ENCODE measurements at places on chromosomes 7 and 10.

DNA sequence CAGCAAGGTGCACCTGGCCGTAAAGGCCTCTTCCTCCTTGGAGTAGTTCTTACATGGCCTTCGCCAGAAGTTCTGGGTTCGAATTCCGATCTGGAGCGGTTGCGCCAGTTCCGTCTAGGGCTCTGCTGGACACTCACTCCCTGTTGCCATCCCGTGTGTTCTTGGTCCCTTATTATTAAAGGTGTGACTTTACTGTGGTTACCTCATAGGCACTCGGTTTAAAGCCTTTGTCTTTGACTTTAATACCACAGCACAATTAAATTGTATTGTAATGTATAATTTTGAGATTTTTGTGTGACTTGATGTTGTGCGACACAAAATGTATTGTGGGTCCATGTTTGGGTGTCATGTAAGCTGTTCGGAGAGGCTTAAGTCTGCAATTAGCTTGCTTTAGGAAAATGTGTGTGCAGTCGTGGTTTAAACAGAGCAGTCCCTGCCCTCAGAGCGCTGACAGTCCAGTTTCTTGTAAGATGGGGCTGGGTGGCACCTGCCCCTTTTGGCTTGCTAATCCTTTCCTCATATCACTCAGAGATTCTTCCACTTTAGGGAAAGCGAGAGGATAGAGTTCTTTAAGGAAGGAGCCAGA is 919 bp downstream of the INPP5F start:
- no peak for DNase-seq

DNA sequence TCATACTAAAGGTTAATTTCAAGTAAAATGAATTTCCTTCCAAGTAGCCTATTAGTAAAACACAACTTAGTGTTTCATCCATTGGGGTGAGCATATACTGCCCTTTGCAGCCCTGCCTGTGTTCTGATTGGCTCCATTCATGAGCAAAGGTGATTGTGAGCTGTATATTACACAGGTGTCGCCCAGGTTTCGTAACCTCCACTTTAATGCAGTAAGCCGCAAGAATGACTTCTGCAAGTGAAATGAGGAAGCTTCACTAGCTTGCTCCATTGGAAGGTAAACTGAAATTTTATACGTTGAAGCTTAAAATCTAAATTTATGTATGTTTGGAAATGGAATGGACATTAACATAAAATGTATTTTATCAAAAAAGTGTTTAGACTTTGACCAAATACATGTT is 24.4 kb downstream of the MTURN start:
- no peak for DNase-seq

- no peak for DNase-seq
These were observed 154.5 kb downstream of the WDR37 start for GRCh38 chr10:1210667-1211066.

- DNase-seq: peak; percentile 17
These were observed 295.9 kb downstream of the TNS3 start for GRCh38 chr7:47285860-47286491.

DNA sequence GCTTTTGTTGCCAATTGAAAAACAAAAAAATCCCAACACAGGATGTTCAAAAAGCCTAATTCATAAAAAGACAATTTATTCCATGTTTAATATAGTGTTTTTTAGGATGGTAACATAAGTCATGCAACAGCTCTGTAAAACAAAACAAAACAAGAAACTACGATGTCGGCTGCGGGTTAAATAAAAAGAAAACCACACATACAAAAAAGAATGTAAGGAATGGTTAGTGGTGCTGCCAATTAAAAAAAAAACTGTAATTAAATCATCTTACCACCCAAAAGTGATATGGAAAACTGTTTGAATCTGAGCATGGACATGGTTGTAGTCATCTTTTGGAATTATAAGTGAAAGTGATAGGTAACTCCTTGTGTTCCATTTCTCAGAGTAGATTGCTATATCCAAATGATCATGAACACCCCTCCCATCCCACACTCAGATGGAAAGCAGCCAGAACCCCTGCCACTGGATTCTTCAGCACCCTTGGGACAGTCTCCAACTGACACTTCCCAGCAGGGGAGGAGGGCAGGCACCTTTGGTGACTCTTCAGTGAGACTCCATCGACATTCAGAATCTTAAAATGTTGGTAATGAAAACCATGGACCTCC is 14.3 kb upstream of the DAGLB start:
- DNase-seq: no peak

- no peak for DNase-seq
These were observed 23.2 kb downstream of the PILRA start for GRCh38 chr7:100396421-100396982.

DNA sequence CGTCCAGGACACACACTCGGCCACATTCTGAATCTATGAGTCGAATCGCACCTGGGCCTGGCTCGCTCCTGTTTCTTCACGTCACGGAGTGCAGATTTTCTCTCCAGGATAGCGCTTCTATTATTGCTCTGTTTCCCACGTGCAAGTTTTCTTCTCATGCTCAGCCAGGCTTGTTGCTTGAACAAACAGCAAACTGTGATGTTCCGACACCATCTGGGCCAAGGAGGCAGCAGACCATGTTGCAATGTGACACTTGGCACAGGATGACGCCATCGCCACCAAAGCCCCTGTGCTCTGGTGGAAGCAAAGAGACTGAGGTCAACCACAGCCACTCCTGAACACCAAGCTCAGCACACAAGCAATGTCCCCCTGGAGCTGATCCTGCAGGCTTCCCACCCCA is 507.1 kb upstream of the ADARB2 start:
- DNase-seq: no peak

DNA sequence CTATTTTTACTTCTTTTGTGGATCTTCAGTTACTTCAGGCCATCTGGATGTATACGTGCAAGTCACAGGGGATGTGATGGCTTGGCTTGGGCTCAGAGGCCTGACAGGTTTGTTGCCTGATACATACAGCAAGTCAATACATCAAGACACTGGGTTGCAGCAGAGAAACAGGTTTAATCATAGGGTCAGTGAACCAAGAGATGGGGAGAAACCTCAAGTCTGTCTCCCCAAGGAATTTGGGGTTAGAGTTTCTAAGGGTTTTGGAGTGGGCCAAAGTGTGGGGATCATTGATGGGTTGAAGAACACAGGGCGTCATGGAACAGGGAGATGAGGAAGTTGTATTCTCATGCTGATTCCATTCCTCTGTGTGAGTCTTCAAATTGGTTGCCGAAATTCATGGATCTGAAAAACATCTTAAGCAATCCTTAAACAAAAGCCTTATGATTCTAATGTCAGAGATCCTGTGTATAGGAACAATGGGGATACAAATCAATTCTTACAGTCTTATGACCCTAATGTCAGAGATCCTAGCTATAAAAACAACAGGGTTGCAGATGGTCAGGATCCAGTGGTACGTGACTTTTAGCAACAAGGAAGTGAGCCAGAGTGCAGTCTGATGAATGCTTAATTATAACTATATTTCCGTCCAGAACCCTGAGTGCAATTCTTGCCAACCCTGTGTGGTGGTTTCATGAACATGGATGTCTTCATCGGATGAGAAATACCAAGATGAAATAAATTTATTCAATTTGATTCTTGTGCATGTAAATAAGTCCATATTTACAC is 18.9 kb downstream of the OTUD1 start:
- no peak for DNase-seq

- no peak for DNase-seq
These were observed 751.0 kb downstream of the GRID1 start for GRCh38 chr10:85615556-85615955.

GRCh38 chr7:75534727-75535307 is 42.7 kb downstream of the SPDYE5 start:
- peak; percentile 35 for DNase-seq

DNA sequence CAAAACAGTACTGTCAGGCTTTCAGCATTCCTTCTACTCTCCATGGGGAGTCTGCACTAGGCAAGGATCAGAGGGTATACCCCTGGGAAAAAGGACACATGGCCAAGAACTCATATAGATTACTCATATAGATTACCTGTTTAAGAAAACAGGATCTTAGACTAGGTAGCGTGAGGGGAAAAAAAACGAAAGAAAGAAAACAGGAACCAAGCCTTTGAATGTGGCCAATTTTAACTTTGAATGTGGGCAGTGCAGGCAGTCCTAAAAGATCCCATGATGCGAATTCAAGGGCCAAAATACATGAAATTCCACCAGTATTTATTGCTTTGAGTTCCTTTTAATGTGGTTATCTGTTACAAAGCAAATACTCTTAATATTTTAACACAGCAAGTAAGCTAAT is 108.6 kb upstream of the TAC1 start:
- no peak for DNase-seq

- DNase-seq: no peak
These were observed 53.0 kb downstream of the ASNS start for GRCh38 chr7:97819161-97819560.

GRCh38 chr7:52708846-52709245 is 326.6 kb upstream of the POM121L12 start:
- no peak for DNase-seq

DNA sequence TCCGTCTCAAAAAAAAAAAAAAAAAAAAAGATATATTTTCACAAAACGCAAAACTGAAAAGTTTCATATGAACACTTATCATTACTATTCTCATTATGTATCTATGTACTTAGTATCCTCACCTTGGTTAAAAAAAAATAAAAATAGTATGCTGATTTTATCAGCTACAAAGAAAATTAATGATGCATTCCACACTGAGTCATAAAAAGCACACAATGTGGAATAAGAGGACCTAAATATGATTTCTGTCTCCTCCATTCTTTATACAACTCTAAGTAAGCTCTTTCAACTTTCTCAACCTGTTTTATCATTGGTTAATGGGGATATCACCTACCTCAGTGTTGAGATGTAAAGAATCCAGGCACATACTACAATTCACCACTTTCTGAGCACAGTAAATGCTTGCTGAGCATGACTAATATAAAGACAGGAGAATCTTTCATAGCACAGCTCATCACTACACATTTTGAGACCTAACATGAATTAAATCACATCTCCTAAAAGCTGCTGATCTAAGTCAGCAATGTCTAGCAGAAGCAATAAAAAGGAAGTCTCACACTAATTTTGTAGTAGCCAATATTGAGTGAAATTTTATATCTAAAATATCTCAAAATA is 2.7 kb downstream of the SNX13 start:
- no peak for DNase-seq

GRCh38 chr7:7876419-7876818 is 92.2 kb upstream of the GLCCI1 start:
- DNase-seq: no peak

DNA sequence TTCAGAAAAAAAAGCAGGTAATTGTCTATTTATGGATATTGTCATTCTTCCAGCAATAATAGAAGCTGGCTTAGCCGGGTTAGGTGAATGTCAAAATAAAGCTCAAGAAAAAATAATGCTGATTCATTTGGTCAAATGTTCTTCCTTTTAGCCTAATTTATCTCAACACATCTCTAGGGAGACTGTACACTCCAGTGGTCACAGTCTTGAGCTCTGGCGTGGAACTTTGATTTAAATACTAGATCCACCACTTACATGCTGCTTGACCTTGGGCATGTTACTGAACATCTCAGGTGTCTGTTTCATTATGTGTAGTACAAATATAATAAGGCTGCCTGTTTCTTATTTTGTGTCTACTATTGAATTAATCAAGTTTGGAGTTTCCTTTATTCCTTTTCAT is 22.0 kb downstream of the PRTFDC1 start:
- DNase-seq: peak; percentile 27

DNA sequence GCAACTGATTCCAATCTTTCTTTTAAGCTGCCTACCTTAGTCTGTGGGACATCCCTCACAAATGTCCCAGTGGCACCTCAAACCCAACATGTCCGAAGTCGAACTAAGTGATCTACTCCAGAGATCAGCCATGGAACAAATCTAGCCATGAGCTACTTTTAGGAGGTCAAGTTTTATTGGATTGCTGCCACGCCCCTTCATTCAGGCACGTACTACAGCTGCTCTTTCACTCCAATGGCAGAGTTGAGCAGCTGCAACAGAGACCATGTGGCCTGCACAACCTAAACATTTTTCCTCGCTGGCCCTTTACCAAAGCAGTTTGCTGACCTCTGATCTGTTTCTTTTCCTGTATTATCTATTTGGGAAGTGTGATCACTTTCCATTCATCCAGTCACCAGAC is 192.4 kb upstream of the CDCA7L start:
- DNase-seq: no peak

DNA sequence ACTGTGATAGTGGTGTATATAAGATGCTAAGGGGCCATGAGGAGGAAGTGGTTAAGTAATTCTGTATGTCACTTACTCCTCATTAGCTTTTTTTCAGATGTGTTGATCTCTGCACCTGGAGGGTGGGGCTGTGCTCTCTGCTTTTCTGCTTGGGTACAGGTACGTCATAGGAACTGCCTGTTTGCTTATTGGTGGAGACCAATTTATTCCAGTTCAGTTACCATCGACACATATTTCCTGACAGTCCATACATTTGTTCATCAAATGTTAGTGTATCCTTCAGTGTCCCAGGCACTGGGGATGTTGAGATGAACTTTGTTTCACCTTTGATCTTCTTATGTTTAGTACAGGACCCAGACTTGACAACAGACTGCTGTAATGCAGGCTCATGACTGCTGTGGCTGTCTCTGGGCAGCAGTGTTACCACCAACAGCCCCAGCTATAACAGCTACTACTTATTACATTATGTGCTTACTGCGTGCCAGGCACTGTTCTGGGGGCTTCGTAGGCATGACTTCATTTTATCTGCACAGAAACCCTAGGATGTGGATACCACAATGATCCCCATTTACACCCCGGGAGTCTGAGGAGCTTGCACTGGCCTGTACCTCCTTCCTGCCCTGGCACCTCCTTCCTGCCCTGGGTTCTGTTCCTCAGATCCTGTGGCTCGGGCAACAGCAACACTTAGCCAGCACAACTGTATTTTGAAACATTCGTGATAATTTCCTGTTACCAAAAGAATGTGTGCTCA is 87.4 kb downstream of the BUB3 start:
- DNase-seq: no peak

All from cardiac fibroblast (primary cell).